Aorta (tissue), 5 donors: ENCODE measurements at places on chromosomes 13 and 19. TPM values are rescaled to one million over a fixed set of nuclear protein-coding genes. Genes with fewer than 3 reads are reported as not detected.

The CEACAM8 gene
- not detected for total RNA-seq

The TRAPPC2B gene
- total RNA-seq, result 8.3 TPM

The C19orf85 gene
- total RNA-seq, result not detected

The SEMA6B gene
- 32.0 TPM for total RNA-seq

The CATSPERD gene
- total RNA-seq, result not detected

The ACP5 gene
- total RNA-seq, result 13.1 TPM
